MM.1S (cell line): ENCODE measurements at places on chromosomes 4 and X.

- no peak for DNase-seq
Observed at GRCh38 chrX:150456466-150456865, 93.3 kb downstream of the MAMLD1 start.

DNA sequence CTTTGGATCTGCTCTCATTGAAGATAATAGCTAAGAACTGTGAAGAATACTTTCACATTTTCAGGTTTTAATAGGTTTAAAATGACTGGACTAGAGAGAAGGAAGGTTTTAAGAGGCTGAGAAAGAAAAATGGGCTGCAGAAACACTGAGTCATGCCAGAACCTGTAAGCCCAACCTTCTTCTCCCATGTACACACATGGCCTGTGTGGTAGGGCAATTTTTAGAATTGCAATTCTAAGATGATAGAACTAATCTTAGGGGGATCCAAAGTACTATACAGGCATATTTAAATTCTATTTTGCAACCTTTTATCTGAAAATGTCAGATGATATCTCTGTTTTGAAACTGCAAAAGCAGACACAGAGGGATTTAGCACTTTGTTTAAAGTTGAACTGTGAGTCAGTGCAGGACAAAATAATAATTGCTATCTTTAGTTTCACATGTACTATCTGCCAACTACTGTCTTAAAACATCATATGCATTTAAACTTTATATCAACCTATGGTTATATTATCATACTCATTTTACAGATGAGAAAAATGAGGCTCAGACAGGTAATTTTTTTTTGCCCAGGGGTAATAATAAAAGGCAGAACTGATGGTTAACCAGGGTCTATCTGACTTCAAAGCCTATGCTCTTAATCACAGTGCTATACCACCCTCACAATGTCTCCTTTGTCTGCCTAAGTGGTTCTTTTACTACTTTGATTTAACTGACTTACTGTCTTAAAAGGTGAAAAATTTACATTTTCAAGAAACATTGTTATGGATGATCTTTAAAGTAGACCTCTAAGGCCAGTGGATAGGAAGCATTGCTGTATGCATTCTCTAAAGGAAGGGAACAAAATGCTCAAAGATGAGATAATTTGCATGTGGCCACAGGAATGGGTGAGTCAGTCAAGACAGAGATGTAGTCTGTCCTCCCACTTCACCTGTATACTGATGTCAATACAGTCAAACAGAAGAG is 4.3 kb downstream of the TMPRSS11E start:
- peak; percentile 66 for DNase-seq

GRCh38 chr4:24470666-24471485 is 113.5 kb downstream of the DHX15 start:
- DNase-seq = peak; percentile 30

DNA sequence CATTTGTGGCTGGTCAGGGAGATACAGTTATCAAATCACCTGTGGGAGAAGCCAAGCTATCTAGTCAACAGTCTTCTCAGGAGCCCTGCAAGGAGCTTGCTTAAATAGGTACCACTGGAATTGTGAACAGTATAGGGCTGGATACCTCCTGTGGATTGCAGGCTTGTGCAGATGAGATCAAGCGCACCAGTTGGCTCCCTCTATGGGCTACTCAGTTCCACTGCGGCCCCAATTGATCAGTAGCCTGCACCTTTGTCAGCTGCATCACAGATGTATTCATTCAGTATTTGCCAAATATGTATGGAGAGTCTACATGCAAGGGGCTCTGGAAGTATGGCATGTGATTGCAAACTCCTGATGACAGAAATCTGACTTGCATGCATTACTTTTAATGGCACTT is 28.6 kb downstream of the TEX13A start:
- peak; percentile 15 for DNase-seq

- DNase-seq = no peak
Observed at GRCh38 chr4:108725457-108725856, 37.4 kb downstream of the ETNPPL start.

GRCh38 chrX:48736303-48736702 is 25.2 kb upstream of the GLOD5 start:
- DNase-seq = no peak

DNA sequence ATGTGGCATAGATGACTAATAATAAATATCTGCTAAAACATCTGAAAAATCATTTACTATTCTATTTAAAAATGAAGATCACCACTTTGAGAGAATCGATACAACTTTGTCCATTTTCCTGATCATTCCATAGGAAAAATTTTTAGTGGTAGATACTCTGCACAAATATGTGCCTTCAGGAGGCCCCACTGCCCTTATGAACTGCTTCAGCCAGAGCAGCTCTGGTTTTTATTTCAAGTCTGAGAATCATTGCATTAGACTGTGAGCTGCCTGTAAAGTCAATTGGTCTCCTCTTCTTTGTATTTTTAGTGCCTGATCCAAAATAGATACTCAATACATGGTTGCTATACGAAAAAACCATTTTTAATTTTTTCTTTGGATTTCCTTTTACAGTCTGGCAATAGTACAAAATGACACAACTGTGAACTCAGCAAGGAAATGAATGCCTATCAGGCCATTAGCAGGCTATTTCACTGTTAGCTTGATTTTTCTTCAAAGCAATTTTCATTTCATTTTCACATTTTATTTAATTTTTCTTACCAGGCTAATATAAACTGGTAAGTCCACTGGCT is 69.1 kb downstream of the SHISA3 start:
- no peak for DNase-seq

DNA sequence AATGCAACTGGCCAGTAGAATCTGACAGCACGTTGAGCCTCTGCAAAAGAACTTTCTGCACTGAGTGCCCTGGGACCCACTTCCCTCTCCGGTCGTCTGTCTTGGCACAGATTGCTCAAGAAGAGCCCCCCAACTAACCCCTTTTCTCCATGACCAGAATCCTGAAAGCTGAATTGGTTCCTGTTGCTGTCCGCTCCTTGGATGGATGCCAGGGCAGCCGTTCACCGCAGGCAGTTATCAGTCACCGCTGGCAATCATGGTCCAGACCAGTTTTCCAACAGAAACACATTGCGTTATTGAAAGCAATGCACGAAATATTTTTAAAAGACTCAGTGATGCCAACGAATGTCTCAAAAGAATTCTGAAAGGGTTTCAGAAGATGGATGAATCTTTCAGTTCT is 733.7 kb upstream of the FRG1 start:
- no peak for DNase-seq

DNA sequence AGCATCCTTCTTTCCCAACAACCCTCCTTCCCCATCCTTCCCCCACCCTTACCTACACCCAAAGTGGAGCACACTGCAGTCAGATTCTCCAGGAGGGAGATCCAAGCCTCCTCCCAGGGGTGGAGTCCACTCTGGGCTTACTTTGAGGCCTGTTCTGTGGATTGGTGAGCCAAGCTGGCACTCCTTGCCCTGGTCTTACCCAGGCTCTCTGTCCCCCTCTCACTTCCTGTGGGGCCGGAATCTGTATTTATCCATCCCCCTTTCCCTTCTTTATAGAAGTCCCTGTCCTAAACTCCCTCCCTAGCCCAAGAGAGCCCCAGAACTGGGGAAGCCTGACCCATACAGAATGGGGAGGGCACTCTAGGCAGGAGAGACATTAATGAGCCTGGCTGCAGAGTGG is 3.2 kb upstream of the TSPYL2 start:
- no peak for DNase-seq

DNA sequence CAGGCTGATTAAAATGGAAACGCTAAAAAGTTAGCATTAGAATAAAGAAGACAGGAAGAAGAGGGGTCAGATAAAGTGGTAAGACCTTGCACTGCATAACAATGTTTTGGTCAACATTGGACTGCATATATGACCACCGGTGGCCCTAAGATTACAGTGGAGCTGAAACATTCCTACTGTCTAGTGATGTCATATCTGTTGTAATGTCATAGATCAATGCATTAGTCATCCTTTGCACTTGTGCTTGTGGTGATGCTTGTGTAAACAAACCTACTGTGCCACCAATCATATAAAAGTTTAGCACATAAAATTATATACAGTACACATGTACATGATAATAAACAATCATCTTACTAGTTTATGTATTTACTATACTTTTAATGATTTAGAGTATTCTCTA is 73.0 kb downstream of the TMEM165 start:
- DNase-seq = no peak

DNA sequence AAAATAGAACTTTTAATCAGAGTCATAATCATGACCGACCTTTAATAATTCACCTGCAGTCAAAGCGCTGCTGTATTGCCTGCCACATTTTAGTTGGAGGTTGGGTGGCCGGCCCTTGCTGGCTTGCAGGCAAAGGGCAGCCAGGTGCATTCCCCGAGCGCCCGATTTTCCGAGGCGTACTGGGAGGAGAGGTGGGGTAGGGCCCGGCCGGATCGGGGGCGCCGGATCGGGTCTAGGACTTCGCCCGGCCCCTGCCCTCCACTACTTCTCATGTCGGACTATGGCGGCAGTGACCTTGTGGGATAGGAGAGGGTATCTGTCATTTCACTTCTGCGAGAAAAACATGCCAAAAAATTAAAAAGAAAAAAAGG is 2.5 kb upstream of the RS1 start:
- no peak for DNase-seq

DNA sequence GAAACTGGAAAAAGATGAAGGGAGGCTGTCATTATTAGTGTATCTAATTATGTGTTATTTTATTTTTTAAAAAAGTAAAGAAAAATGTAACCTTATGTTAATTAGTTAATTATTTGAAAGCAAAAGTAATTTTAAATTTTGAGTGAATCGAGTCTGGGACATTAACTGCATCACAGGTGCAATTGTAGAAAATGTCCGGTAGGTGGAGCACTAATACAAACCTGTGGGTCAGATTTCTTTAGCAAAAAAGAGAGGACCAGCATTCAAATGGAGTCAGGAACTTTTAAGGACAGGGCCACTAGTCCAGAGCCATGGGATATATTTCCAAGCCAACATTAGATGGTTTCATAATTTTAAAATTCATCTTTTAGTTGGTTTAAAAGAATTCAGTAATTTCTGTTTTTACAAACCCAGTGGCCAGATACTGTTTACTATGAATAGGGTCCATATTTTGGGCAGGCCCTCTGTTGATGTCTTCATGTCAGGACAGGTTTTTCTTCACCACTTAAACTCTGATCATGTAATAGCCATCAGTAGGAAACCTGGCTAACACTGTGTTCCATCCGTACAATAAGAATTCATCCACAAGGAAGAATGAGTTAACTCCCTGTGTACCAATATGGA is 27.2 kb downstream of the BST1 start:
- DNase-seq = peak; percentile 61

GRCh38 chrX:8183346-8183745 is 12.3 kb upstream of the VCX2 start:
- DNase-seq = no peak

- DNase-seq = no peak
Observed at GRCh38 chrX:155148724-155149537, 67.3 kb upstream of the VBP1 start.

DNA sequence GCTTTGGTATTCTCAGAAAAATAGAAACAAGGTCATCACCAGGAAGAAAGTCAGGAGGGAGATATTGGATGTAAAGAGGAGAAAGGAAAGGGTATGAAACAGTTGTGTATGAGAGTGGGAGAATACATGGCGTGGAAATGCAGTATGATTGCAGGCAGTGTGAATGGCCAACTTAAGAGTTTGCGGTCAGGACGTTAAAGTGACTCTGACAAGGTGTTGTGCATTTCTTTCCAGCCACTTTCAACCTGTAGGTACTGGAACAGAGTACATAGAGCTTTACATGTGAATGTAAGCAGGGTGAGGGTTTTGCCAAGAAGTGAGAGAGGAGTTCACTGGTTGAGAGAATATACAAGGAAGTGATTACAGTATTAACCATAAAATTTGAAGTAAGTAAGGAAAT is 15.7 kb downstream of the ATP10D start:
- DNase-seq = no peak

DNA sequence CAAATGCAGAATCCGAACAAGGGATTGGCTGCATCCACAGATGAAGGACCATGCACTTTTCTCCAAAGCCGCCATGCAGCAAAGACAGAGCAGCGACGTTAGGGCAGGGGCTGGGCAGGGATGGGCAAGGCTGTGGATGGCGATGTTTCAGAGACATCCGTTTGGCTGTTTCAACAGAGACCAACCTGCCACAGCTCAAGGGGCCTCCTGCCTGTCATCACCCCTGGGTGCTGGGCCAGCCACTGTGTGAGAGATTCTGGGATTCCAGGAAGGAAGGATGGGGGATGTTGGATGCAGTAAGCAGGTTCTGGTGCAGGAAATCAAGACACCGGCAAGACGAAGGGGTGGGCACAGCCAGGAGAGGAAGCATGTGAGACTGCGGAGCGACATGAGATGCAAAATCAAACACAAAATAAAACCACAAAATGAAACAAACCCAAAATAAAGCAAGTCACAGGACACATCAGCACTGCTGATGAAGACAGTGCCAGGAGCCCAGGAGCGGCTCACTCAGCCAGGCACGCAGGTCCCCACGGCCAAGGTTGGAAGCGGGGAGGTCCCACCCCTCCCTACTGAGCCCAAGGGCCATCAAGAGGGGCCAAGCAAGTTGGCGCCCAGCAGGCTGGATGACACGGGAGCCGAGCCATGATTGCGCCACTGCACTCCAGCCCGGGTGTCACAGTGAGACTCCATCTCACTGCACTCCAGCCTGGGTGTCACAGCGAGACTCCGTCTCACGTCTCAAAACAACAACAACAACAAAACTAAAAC is 68.1 kb downstream of the FAM53A start:
- DNase-seq = no peak

- DNase-seq = peak; percentile 63
Observed at GRCh38 chrX:65451663-65452062, 82.9 kb downstream of the LAS1L start.

DNA sequence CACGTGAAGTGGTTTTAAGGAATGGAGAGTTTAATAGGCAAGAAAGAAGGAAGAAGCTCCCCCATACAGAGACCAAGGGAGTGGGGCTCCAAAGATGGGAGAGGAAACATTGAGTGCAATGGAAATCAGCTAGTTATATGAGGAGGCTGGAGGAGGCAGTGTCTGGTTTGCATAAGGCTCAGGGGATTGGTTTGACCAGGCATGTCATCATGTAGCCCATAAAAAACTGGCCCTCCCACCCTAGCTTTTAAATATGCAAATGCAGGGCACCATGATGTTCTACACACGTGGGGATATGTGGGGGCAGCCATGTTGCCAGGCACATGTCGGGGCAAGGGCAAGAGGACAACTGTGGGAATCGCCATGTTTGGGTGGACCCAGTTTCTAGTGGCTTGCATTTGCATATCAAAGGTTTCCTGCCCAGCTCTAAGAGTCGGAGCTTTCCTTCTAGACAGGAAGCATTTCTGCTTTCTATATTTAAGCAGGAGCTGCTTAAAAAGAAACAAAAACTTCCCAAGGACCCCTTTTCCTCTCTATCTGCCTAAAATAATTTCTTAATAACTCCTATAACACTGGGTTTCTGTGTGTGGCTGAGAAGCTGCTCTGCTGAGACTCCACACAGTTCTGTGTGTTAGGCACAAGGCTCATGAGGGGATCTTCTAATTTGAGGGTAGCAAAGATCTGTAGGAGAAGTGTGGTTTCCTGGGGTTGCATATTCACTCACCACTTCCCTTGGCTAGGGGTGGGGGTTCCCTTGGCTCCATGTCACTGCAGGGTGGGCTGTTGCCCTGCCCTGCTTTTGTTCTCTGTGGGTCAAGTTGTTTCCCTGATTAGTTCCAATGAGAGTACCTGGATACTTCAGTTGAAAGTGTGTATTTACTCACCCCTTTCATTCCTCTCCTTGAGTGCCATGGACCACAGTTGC is 113.5 kb downstream of the VSIG4 start:
- peak; percentile 84 for DNase-seq
